ENCODE measurements at places on chromosomes 12 and 14.
A peak's percentile ranks its signal among the peaks of the same experiment; 100 is the strongest.

DNA sequence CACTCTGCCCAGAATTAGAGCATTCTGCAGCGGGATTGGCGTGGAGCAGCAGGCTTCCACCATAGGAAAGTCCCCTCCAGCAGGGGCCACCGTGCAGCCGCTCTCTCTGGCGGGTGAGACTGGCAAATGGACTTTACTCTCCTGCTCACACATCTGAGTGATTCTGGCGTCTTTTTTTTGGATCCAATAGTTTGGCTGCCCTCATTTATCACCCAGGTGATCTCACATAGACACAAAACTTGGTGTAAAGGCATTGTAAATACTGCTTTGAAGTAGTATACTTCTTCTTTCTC is 130.3 kb downstream of the TGFB3 start:
- no peak for DNase-seq

- DNase-seq, result no peak
Observed at GRCh38 chr12:43008953-43009845, 419.7 kb upstream of the PRICKLE1 start.

DNA sequence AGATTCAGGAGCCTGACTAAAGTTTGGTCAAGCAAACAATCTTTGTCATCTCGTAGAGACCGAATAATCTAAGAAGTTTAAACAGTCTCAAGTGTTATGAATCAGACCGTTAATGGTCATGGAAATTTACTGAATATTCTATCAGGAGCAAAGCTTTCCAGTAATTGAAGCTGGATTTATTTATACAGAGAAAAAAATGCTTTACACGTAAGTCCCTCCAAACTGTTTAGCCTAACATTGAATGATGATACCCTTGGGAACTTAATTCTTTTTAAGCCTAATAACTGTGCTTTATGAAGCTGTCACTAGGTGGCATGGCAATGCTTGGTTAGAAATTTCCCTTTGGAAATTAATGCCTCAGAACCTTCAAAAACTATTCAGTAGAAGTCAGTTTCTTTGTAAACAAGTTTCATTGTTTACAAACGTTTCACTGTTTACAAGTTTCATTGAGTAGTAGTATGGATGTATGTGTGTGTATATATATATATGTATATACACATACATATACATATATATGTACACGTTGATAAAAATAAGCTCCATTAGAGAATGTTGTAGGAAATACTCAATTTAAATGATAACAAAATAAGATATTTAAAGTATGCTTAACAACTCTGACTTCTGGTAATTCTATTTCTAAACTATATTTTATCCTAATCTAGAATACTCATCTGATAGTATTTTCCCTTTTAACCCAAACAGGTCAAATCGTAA is 32.1 kb downstream of the DEPDC4 start:
- DNase-seq, result no peak

- DNase-seq, result no peak
Observed at GRCh38 chr12:6211421-6211869, 11.2 kb downstream of the CD9 start.

DNA sequence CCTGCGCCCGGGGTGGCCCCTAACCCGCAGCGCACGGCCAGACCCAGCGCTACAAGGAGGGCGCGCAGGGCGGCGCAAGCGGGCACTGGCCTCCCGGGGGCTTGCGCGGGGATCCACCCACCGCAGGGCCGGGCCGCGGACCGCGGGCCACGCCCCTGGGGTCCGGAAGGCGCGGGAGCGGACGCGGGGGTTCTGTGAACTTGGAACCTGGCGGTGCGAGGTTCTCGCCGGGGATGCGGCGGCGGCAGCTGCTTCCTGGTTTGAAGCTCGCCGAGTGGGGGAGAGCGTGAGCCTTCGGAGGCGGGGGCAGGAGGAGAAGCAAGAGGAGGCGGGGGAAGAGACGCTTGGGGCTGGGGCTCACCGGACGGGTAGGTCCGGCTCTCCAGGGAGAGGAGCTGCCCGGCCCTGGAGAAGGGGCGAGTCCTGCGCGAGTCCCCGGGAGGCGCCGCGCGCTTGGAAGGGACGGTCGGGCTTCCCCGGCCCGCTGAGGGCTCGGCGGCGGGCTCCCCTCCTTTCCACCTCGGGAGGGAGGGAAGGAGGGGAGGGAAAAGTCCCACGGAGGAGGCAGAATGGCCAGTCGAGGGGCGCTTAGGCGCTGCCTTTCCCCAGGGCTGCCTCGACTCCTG is at the start of gene PRKCH:
PRKCH (plus strand) TSS at position 195 of the 626 bp plus-strand sequence. CDS start 523 bp downstream, outside the sequence.
- peak; percentile 81 for DNase-seq

GRCh38 chr12:1878214-1878613 is 40.2 kb downstream of the CACNA2D4 start:
- DNase-seq, result no peak

- peak; percentile 84 for DNase-seq
Observed at GRCh38 chr12:3752741-3753486, at the start of gene CRACR2A. Gene CRACR2A, minus strand, starts transcription at chr12:3753109. Its CDS starts 56,110 bp downstream, at chr12:3696999.

DNA sequence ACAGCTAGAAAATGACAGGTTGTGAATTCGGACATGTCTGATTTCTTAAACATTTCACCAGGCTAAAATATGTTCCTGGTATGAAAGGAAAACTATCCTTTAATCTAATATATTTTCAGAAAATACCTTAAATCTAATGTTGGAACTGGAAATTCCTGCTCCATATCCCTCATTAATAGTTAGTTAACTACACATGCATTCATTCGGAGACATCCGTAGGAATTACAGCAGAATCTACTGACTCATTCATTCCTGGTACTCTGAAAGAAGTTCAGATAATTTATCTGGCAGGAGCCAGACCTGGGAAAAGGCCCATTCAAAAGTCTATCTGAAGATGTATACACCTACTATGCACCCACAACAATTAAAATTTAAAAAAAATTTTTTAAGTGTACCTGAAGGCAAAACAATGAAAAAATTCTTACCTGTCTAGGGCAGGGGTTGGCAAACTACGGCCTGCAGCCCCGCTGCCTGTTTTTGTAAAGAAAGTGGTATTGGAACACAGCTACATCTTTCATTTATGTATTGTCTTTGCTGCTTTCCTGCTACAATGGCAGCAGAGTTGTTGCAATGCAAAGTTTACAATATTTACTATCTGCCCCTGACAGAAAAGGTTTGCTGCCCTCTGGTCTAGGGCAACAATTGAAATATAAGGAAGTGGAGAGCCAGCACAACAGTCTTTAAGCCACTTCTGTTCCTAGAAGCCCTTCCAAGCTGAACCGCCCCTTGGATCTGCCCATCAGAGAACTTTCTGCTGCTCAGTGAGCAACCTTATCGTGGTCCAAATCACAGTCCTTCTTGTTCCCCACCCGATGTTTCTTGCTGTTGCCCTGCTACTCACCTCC is 17.9 kb upstream of the NFYB start:
- no peak for DNase-seq

GRCh38 chr14:24246765-24247212 is 4.4 kb upstream of the TINF2 start:
- DNase-seq, result peak; percentile 7

DNA sequence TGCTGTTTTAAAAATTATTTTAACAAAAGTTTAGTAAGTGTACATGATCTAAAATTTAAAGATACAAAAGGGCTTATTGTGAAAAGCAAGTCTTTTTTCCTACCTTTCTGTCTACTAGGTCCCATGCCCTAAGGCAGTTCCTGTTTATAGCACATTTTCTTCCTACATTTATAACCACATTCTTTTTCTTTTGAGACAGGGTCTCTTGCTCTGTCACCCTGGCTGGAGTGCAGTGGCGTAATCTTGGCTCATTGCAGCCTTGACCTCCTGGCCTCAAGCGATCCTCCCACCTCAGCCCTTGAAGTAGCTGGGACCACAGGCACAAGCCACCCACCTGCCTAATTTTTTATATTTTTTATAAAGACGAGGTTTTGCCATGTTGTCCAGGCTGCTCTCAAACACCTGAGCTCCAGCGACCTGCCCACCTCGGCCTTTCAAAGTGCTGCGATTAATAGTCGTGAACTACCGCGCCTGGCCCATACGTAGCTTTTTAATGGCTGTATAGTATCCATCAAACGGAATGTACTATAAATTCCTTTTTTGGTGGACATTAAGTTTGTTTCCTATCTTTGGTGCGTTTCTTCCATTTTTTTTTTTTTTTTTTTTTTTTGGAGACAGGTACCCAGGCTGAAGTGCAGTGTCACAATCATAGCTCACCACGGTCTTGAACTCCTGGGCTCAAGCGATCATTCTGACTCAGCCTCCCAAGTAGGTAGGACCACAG is 20.9 kb downstream of the FRS2 start:
- no peak for DNase-seq

- DNase-seq, result no peak
Observed at GRCh38 chr12:18750085-18750484, 12.2 kb downstream of the CAPZA3 start.

- DNase-seq, result no peak
Observed at GRCh38 chr14:101109981-101110728, 206.6 kb upstream of the RTL1 start.

GRCh38 chr14:91893007-91893406 is 25.7 kb upstream of the TC2N start:
- no peak for DNase-seq

DNA sequence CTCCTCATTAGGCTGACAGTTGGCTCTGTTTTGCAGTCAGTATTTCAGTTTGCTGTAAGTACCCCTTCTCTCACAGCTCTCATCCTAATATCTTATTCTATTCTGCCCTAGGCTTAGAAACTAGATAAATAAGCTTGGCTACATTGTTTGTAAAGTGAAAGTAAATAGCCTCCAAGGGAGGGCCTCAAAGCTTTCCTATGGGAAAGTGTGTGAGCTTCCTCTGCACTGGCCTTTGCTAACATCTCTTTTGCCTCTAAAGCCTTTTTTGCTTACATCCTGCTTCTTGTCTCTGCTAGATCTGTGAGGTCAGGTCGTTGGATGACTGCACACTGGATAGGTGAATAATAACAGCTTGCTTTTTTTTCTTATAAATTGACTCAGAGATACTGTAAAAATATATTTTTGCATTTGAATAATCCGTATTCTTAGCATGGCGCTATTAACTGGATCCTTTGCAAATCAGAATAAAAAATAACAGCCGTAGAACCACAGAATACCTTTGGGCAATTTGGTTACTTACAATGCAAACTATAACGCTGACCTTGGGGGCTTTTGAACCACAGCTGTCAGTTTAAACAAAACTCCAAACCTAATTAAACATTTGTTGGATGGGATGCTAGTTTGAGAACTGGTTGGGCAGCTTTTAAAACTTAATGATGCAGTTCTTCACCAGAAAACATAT is 55.1 kb downstream of the TTC6 start:
- no peak for DNase-seq

DNA sequence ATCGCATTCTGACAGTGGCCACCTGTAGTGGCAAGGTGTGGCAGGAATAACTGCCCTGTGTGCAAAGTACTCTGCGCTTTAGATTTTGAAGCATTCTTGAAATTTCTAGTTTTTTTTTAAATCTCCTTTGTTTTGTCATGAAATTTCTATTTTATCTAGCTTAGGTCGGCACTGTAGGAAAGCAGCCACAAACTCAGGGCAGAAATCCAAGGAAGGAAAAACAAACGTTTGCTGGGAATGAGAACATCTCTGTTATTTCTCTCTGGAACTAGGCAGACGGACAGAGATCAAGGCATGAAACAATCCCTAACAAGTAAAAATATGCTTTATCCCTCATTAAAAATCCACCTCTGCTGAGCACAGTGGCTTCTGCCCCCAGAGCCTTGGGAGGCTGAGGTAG is 1.3 kb upstream of the NR2C1 start:
- no peak for DNase-seq

DNA sequence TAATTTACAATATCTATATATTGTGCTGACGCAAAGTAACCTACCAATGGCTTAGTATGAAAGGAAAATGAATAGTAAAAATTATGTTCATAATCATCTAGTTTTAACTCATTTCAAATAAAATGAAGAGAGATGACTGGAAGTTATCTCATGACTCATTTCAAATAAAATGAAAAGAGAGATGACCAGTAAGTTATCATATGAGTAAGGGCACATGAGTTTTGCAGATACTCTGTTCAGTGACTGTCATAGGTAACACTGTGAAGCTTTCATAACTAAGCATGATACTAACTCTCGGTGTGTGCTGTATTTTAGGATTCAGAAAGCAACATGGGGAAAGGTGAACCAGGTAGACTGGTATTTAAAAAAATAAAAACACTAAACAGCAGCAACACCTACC is 364.5 kb upstream of the DIO2 start:
- DNase-seq, result no peak

- no peak for DNase-seq
Observed at GRCh38 chr14:97641827-97642226, 844.6 kb downstream of the VRK1 start.
